SW480 (cell line): ENCODE measurements at places on chromosomes 5 and 9.
A peak's percentile ranks its signal among the peaks of the same experiment; 100 is the strongest.

- no peak for DNase-seq
These were observed 51.7 kb downstream of the SH3PXD2B start for GRCh38 chr5:172402531-172403188.

DNA sequence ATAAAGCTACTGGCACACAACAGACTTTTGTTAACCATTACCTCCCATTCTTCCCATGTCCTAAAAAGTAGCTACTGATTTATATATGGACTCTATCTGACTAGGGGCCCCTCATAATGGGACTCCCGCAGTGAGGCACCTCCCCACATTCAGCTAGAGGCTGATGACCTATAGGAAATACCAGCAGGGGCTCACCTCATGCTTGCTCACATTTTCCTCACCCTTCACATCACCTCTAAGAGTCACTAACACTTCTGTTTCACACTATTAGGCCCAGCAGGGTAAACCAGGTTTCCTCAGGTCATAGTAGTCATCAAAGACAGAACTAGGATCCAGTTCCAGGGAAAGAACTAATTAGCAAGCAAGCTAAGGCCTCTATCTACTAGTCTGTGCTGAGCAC is 60.7 kb downstream of the PRELID2 start:
- DNase-seq, result no peak

DNA sequence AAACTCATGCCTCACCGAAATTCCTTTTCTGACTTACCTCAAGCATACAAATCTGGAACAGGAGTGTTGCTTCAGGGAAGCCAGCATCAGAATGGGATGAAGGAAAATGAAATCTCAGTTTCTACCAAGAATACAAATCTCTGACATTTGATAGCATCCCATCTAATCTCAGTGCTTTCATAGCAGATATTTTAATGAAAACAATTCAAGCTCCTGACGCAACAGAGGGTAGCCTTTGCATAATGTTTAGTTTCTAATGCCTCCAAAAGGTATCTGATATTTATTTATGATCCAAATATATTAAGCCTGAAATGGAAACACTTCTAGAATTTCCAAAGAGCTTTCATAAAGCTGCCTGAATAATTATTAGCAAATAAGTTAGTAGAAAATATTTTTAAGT is 251.4 kb downstream of the DEPDC1B start:
- DNase-seq, result no peak

DNA sequence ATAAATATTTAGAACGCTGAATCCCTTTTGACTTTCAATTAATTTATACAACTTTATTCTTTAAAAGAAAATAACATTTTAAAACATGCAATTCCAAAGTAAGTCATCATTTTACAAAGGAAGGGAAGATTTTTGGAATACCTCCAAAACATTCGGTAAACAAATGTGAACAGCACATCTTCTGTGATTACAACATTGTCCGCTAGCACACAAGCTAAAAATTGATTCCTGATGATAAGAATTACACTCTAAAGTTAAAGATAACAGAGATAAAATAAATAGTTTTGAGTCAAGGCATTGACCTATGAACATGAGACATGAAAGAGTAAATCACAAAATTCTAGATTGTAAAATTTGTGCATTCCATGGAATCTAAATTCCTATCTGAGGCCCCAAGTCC is 56.2 kb upstream of the TRAF1 start:
- no peak for DNase-seq

DNA sequence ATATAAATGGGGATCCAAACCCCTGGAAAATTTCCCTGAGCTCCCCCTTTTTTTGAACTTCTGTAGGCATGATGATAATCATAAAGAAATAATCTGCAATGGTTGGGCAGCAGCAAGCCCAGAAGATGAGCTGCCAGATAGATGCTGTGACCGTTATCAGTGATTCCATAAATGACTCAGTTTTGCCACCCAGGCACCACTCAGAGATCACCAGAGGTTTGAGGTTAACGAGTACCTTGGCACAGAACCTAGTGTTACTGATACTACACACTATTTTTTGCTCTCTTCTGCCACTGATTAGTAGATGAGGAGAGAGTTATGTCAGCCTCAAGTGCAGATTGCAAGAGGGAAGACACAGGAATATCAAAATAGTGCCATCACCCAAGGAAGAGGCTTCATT is 199.3 kb upstream of the PTGER4 start:
- no peak for DNase-seq

DNA sequence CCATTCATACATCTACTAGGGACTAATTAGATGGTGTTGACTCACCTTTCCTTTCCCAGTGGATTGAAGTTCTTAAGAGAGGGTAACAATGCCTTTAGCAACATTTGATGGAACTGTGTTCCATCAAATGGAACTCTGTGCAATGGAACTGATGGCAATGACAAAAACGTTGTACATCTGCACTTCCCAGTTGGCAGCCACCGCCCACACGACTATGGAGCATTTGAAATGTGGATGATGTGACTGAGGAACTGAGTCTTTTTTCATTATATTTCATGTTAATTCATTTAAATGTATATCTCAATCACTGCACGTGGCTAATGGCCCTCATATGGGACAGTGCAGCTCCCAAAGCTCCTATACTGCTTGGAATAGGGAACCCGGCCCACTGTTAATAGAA is 39.0 kb upstream of the ICE1 start:
- no peak for DNase-seq

DNA sequence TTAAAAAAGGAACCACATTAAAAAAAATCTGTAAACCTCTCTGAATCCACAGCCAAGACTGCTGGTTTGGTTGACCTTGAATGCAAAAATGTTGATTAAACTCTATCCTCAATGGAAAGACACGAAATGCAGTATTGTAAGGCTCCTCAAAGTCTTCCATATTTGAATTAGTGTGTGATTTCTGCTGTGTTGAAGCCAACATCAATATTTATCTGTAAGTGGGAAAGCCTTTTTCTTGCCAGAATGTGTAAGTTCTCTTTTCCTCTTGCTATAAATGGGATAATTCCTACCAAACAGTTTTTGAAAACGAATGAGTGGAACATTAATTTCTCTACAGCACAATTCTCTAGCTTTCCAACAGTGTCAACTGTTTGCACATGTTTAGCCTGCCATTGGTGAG is 422.1 kb upstream of the TNC start:
- no peak for DNase-seq

DNA sequence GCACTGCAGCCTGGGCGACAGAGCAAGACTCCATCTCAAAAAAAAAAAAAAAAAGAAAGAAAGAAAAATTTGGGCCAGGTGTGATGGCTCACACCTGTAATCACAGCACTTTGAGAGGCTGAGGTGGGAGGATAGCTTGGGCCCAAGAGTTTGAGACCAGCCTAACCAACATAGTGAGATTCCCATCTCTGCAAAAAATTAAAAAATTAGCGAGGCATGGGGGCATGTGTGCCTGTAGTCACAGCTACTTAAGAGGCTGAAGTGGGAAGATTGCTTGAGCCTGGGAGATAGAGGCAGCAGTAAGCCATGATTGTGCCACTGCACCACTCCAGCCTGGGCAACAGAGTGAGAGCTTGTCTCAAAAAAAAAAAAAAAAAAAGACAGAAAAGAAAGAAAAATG is 2.9 kb upstream of the SIT1 start:
- no peak for DNase-seq

GRCh38 chr9:123099042-123099441 is 65.6 kb downstream of the GPR21 start:
- DNase-seq, result no peak

GRCh38 chr5:143402553-143403333 is 743 bp downstream of the NR3C1 start:
- DNase-seq, result peak; percentile 44

DNA sequence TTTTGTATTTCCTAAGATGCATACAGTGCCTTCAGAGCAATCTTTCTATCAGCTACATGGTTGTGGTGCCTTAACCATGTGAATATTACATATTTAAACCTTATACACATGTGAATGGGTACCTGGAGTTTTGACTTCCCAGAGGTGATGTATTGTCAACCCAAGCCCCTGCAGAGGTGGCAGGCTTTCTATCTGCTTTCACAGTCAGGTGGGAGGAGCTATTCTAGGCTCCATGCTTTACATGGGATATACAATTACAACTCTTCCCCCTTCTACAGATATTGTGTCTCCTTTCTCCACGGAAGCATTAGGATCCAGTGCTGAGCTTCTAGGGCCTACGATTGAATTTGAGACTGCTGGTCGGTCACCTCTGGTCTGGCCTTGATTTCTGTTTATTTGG is 89.8 kb upstream of the TUT7 start:
- no peak for DNase-seq

- no peak for DNase-seq
These were observed 494.8 kb upstream of the WWC1 start for GRCh38 chr5:167796672-167797071.

- DNase-seq, result no peak
These were observed 190.1 kb upstream of the ZNF608 start for GRCh38 chr5:124936626-124936933.

DNA sequence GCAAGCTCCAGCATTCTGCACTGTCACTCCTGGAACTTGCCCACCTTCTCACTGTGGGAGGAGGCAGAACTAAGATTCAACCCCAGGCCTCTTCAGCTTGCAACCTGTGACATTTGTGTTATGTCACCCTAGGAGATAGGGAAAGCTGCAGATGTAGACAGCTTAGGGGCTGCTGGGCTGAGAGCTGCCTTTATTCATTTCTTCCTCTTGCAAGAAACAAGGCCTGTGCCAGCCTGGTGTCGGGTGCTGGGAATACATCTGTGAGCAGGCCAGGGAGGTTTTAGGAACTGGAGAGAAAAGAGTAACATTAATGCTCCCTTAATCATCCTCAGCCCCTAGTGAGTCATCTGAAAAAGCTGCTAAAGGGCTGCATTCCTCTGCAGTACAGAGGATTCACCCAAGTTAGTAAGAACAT is 101.8 kb downstream of the FGF18 start:
- DNase-seq, result peak; percentile 68

DNA sequence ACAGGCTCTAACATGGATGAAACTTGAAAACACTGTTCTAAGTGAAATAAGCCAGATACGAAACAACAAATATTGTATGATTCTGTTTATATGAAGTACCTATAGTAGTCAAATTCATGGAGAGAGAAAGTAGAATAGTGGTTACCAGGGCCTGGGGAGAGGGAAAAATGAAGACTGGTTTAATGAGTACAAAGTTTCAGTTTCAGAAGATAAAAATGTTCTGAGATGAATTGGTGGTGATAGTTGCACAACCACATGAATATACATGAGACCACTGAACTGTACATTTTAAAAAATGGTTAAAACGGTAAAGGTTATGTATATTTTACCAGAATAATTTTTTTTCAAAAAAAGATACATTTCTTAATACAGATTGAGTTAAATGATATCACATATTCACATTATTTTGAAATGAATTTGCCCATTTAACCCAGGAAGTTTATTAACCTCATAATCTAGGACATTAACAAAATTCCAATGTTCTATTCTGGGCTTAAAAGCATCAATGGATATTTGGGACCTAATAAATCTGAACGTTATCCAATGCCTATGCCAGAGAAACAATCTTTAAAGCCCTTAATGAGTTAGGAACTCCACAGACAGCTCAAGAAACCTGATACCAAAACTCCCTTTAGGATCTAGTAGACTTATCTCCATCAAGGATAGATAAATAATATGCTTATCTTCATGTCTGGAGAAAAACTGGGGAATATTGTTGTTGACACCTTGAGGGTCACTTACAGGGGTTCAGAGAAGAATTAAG is 521.3 kb downstream of the EFNA5 start:
- no peak for DNase-seq

DNA sequence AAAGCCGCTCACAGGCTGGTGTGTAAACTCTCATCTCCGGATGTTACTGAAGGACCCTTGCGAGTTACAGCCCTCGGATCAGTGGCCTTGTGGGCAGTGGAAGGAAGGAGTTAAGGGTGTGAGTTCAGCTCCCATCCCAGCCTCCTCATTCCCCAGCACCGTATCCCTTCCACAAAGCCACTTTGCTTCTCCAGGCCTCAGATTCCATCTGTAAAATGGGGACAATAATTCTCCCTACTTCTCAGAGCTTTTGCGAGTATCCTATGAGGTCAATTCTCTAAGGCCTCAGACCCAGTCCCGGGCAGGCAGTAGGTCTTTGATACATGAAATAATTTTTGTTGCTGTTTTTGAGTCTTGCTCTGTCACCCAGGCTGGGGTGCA is 141.3 kb downstream of the C9orf50 start:
- DNase-seq, result no peak

GRCh38 chr5:55897206-55897894 is 46.2 kb downstream of the IL31RA start:
- no peak for DNase-seq

GRCh38 chr5:543351-543750 is 19.1 kb upstream of the SLC9A3 start:
- no peak for DNase-seq

DNA sequence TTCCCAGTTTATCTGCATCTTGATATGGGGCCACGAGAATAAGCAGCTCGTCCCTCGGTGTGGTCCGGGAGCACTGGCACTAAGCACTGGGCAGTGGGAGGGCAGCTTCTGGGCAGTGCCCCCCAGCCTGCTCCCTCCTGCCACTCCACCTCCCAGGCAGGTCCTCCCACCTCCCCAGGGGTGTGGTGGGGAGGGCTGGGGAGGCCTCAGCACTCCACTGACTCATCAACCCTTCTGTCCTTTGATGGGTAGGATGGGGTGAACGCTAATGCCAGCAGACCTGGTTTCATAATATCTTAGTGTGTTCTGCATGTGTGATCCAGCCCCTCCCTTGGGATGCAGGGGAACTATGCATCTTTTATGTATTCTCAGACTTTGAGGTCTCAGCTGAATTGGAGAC is 62.2 kb upstream of the GNE start:
- peak; percentile 84 for DNase-seq

GRCh38 chr9:8400378-8400777 is 600.8 kb upstream of the DMAC1 start:
- no peak for DNase-seq

GRCh38 chr9:130288926-130289690 is 23.5 kb downstream of the HMCN2 start:
- DNase-seq, result no peak

DNA sequence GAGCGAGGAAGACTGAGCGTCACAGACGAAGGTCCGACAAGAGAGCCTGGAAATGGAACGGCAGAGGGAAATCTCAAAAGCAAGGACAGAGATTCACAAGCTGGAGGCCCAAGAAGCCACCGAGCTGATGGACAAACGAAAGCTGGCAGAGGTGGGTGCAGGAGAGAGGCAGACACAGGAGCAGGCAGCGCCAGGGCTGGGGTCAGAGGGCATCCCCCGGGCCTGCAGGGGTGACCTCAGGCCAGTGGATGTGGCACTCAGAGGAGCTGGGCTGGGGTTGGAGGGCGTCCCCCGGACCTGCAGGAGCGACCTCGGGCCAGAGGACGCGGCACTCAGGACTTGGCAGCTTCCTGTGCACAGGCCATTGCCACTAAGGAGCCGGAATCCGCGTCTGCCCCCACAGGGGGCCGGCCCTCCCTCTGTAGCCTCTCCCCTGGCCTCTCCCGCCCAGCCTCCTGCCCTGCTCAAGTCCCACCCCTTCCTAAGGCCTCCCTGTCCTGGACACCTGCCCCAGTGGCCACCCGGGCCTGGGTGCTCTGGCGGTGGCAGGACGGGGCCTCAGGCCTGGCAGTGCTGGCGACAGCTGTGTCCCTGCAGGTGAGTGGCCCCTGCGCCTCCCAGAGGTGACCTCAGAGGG is 40.4 kb downstream of the EXD3 start:
- no peak for DNase-seq
